Activated CD4-positive, alpha-beta T cell treated with anti-CD3 and anti-CD28 coated beads, Interleukin-2, amount 10 ng/mL, durations not matched to agents 7 days and 5 days (primary cell): ENCODE measurements at places on chromosomes 6 and 20.

GRCh38 chr6:153623496-153623895 lies 415.5 kb upstream of the OPRM1 start:
- no peak for DNase-seq

DNA sequence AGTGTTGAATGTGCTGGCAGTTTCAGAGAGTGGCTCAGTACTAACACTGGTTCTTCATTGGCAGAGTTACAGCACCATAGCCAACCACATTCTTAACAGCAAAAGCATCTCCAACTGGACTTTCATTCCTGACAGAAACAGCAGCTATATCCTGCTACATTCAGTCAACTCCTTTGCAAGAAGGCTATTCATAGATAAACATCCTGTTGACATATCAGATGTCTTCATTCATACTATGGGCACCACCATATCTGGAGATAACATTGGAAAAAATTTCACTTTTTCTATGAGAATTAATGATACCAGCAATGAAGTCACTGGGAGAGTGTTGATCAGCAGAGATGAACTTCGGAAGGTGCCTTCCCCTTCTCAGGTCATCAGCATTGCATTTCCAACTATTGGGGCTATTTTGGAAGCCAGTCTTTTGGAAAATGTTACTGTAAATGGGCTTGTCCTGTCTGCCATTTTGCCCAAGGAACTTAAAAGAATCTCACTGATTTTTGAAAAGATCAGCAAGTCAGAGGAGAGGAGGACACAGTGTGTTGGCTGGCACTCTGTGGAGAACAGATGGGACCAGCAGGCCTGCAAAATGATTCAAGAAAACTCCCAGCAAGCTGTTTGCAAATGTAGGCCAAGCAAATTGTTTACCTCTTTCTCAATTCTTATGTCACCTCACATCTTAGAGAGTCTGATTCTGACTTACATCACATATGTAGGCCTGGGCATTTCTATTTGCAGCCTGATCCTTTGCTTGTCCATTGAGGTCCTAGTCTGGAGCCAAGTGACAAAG lies 17.0 kb upstream of the ADGRF4 start:
- DNase-seq: no peak

DNA sequence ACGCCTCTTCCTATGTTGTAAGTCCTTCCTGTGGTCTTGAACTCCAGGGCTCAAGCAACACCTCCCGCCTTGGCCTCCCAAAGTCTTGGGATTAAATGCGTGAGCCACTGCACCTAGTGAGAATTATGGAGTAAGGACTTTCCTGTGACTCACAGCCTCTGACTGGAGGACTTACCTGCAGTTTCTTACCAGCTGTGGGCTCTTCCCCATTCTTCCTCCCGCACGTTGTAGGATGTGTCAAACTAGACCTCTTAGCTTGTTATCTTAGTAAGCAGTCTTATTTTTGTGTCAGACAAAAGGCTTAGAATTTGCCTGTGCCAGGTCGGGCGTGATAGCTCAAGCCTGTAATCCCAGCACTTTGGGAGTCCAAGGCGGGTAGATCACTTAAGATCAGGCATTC lies 30.9 kb downstream of the BAK1 start:
- no peak for DNase-seq

GRCh38 chr20:23403751-23404150 lies 17.5 kb downstream of the NAPB start:
- no peak for DNase-seq

GRCh38 chr20:24747010-24747712 lies 201.9 kb upstream of the CST7 start:
- DNase-seq: peak; percentile 20

GRCh38 chr6:82841309-82841708 lies 224.3 kb downstream of the UBE3D start:
- no peak for DNase-seq

DNA sequence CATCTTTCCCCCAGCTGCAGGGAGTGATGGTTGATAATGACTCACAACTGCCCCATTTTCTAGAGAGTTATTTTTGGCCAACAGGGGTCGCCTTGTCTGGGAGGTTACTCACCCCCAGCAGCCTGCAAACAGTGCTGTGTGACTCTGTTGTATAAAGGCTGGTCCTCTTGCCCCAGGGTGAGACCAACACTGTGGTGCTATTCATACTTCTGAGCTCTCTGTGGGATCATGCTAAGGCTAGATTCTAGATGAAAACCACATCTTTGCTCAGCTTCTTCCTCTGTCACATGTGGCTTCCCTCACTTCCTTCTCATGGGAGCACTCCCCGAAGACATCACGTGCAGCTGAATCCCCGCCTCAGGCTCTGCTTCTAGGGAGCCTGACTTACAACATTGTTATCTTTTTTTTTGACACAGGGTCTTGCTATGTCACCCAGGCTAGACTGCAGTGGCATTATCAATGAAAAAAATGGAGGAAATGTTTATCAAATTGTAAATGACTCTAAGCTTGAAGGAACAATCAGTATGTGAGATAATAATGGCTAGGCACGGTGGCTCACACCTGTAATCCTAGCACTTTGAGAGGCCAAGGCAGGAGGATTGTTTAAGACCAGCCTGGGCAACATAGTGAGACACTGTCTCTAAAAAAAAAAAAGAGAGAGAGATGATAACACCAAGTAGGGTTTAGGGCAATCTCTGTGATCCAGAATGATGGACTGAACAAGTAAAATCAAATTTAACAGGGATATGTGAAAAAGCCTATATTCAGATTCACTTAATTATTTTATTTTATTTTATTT lies 55.7 kb upstream of the SLC23A2 start:
- peak; percentile 86 for DNase-seq

DNA sequence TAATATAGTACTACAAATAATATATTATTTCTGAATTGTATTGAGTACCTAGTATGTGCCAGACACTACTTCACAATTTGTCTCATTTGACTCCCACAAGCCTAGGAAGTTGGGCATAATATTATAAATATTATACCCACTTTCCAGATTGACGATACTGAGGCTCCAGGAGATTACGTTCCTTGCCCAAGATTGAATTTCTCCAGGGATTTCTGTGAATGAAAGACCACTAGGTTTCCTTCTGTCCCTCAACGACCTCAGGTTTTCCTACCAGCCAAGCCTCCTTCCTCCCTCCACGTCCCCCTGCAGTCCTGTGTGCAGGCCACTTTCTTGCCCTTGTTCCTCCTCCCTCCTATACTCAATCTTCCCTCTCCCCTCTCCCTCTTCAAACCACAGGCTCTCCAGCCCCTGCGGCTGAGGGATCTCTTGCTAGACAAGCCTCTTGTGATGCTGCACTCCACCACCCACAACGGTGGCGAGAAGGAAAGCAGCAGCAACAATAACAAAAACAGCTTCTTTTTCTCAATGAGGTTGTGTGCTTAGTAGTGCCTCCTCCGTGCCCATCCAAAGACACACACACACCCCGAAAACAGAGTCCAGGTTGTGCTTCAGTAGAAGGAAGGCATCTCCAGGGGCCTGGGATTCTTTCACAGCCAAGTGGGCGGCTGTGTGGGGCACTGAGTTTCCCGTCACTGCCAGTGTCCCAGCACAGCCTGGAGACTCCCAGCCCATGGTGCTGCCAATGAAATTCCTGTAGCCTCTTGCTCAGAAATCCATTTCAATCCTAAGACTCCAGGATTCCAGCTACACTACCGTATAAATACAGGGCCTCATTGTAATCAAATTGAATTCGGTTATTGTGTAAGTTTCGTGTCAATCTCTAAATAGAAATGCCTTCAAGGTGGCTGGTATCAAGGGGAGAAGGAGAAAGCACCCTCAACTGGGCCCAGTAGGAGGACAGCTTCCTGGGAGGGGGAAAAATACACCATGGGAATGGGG lies 94.4 kb downstream of the NCR2 start:
- DNase-seq: no peak

GRCh38 chr6:157982563-157983405 lies 1.1 kb downstream of the SYNJ2 start:
- peak; percentile 22 for DNase-seq

- no peak for DNase-seq
Observed at GRCh38 chr6:155830531-155830930, 374.9 kb upstream of the NOX3 start.

DNA sequence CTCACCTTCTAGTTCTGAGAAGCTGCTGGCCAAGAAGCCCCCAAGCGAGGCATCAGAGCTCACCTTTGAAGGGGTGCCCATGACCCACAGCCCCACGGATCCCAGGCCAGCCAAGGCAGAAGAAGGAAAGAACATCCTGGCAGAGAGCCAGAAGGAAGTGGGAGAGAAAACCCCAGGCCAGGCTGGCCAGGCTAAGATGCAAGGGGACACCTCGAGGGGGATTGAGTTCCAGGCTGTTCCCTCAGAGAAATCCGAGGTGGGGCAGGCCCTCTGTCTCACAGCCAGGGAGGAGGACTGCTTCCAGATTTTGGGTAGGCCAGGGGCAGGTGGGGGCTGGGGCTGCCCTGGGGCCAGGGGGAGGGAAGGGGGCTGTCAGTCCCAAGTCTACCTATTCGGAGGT lies 2.3 kb downstream of the MYLK2 start:
- DNase-seq: no peak
